ENCODE measurements at places on chromosomes 5 and 9.

GRCh38 chr5:75089137-75089536 is 36.8 kb upstream of the GCNT4 start:
- DNase-seq: no peak

GRCh38 chr9:116952436-116952810 is 265.3 kb downstream of the TRIM32 start:
- DNase-seq: peak; percentile 32

- no peak for DNase-seq
These were observed 142.7 kb upstream of the APC start for GRCh38 chr5:112594941-112595340.

DNA sequence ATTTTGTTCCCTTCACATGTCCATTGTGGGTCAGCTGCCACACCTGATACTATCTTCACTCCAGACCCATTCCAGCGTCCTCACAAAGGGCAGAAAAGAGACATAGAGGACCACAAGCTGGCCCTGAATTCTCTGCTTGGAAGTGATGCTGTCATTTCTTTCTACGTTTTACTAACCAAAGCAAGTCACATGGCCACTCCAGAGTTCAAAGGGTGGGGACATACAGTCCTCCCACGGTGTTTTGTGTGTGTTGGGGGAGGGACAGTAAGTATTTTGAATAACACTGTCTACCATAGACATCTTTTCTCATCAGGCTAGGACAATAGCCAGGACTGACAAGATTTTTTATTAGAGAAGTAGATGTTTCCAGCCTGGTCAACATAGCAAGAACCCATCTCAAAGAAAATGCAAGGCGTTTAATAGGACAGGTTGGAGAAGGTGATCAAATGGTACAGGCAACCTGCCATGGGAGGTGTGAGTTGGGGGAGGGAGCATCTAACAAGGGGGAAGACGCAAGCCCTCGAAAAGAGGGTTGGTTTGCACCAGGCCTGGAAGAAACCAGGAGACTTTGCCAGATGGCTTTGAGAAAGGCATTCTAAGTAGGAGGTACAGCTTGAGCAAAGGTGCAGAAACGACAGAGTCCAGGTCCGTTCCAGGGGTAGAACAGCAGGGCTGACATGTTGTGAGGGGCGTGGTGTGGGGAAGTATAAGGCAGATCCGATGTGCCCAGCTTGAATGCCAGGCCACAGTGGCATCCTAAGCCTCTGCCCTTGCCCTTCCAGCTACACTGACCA is 11.3 kb upstream of the GLIPR2 start:
- DNase-seq: no peak

DNA sequence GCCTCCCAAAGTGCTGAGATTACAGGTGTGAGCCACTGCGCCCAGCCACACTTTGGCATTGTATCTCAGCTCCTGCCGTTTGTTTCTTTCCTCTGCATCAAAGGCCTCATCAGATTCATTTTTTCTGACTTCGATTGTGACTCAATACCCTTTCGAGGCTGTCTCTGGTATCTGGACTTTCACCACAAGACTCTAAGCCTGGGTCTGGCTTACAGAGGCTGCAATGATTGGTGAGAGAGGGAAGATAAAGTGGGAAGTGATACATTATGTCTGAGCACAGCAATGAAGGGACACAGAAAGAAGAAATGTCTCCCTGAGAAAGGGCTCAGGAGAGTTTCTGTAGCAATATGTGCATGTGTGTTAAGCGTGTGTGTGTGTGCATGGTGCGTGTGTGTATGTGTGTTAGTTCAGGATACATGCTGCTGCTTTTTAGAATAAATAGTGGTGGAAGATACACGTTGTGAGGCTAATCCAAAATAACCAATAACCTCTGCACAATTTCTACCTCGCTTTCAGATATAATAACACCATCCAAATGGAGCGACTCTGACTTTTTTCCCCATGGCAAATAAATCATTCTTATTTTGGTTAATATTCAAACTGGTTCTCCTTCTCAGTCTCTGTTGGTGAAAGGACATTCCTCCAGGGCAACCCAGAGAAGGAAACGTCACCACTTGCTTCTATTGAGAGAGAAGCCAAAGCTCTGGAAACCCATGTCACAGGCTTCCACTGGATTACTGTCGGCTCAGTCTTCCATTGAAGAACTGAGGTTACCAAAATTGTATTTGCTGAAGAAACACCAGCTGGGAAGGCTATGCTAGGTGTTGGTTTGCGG is 8.1 kb upstream of the DAB2 start:
- no peak for DNase-seq

GRCh38 chr5:54362434-54362833 is 52.1 kb upstream of the ARL15 start:
- no peak for DNase-seq

DNA sequence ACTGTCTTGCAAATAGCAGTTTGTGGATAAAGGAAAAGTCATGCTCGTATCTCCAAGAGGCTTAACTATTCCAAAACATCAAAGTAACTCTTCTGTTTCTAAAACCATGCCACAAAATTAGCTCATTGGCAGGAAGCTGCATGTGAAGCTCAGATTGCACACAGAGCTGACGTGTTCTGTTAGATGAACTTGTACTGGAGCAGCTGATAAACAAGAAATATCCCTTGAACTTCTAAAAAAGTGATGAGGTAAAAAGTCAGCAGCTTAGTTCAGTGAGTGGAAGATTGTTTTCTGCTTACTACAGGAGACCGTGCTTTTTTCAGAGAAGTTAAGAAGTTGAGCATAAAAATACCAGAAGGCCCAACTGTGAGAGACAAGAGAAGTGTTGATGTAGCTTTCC is 113.2 kb downstream of the SLC12A2 start:
- DNase-seq: no peak

- DNase-seq: no peak
These were observed 175.1 kb downstream of the HCN1 start for GRCh38 chr5:45521067-45521466.

DNA sequence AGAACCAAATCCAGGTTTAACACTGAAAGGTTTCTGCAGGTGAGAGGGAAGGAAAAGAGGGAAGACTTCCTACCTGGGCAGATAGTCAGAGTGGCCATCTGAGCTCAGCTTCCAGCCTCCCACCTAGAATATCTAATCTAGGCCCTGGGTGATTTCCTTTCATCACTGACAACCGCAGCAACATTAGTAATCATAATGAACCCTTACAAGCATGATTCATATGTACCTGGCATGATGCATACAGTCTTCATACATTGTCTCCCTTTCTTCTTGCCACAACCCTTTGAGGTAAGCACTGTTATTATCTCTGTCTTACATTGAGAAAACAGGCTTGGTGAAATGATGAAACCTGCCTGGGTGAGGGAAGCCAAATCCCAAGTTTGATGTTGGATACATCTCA is 13.5 kb downstream of the AFAP1L1 start:
- no peak for DNase-seq

- no peak for DNase-seq
These were observed 1.4 kb downstream of the PTTG1 start for GRCh38 chr5:160423099-160423498.

DNA sequence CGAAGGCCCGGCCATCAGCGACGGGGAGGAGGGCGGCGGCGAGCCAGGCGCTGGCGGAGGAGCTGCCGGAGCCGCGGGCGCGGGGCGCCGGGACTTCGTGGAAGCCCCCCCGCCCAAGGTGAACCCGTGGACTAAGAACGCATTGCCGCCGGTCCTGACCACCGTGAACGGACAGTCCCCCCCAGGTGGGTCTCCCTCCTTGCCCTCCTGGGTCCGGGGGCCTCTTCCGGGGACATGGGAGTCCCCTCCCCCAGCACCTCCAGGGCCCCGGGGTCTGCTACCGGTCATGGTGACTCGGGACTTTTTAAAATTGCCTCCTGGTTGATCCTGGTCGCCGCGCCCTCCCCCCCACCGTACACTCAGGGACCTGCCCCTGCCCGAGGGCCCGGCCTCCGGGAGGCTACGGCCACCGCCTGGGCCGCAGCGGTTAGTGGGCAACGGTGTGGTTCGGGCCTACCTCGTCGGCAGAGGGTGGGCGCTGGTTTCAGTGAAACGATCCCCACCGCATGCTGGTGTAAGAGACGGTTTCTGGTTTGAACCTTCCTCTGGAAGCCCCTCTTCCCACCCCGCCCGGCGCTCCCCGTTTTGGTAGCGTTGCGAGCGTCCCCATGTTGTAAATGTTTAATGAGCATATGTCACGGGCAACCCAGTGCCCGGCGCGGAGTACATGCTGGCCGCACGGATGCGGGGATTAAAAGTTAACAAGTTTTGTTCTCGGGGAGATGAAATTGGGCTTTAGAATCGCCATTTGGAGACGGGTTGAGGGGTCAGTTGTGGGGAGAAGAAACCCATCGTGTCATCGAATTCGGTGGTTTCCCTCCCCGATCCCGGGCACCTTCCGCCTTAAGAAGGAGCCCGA is 1.1 kb downstream of the LARP1 start:
- peak; percentile 76 for DNase-seq

GRCh38 chr5:143334903-143335302 is 68.6 kb downstream of the NR3C1 start:
- DNase-seq: no peak

Data from retina (tissue), 1 donor.